Activated T-helper 1 cell treated with anti-CD3 and anti-CD28 coated beads, Interleukin-12 subunit alpha, Interleukin-12 subunit beta, Interleukin-2, Interleukin-4 antibody, amounts not matched to agents 30 ng/mL and 10 ng/mL and 1 ng/mL, durations not matched to agents 14 hours and 24 hours and 36 hours (primary cell): ENCODE measurements at places on chromosomes 4 and X. TPM values are rescaled to one million over a fixed set of nuclear protein-coding genes. Genes with fewer than 3 reads are reported as not detected.

DNA sequence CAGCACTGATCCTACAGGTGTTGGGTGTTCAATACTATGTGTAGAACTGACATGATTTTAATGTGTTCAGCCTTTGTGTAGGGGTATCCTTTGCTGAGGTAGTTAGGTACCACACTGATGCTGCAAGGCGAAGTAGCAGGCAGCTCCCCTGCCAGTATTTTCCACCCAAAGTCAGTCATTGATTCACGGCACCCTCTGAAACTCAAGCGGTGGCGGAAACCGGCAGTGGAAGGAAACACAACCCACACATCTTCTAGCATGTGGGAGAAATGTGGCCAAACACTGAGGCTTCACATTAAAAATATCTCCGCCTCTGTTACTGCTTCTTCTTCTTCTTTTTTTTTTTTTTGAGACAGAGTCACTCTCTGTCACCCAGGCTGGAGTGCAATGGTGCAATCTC is 126.3 kb downstream of the AASDH start:
- H3K27ac ChIP-seq: peak overlapping the region; percentile 22
- peak overlapping the region; percentile 39 for H3K4me3 ChIP-seq
- H3K27me3 ChIP-seq: peaks cover 19% of the 10 kb centered on the region
- peaks cover 32% of the 10 kb centered on the region for H3K4me1 ChIP-seq
- H3K36me3 ChIP-seq: peaks cover 4% of the 10 kb centered on the region

DNA sequence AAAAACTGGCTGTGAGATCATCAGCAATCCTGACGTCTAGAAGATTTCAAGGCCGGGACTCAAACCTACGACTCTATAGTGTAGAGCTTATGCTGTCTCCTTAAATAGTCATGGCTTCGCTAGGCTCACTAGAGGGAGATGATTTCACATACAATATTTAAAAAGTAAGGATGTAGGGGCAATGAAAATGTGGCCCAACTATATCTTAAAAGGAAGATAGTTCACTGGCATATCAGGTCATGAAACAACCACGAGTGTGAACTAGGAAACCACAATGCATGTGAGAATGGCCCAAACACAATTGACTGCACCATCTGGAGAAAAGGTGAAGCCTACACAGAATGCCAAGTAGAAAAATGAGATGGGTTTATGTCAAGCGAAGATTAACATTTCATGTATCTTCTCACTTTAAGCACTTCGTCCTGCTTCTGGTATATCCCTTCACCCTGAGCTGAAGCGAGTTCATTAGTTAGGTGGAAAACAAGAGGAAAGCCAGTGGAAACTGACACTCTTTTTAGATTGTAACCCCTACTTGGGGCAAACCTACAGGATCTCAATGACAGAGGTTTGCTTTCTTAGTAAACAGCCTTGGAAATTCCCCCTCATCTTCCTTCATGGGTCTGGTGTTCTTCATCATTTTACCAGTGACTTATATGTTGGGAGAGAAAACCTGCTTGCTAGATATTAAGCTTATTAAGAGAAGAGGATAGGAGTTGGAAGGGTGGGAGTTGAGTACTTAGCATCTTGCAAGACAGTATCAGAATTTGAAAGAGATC is 17.4 kb downstream of the FAM9C start:
- H3K4me3 ChIP-seq: peak overlapping the region; percentile 15
- DNase-seq: no peak
- peaks cover 9% of the 10 kb centered on the region for H3K36me3 ChIP-seq

DNA sequence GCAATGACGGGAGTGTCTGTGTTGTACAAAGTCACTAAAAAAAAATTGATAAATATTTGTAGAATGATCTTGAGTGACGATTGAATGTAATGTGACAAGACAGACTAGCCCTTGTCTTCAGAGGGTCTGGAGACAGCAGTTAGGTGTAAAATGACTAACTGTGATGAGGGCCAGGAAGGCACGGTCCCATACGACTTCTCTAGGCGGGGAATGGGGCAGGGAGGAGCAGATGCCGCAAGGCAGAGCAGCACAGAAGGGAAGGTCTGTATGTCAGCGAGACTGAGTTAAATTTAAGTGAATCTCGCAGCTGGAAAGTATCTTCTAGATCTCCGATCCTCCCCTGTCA is 405 bp downstream of the CENPE start:
- peaks cover 19% of the 10 kb centered on the region for H3K36me3 ChIP-seq
- H3K4me1 ChIP-seq: peaks cover 23% of the 10 kb centered on the region
- no peak for DNase-seq
- peaks cover 4% of the 10 kb centered on the region for H3K27me3 ChIP-seq
- peak overlapping the region; percentile 88 for H3K4me3 ChIP-seq
- H3K27ac ChIP-seq: peak overlapping the region; percentile 99

DNA sequence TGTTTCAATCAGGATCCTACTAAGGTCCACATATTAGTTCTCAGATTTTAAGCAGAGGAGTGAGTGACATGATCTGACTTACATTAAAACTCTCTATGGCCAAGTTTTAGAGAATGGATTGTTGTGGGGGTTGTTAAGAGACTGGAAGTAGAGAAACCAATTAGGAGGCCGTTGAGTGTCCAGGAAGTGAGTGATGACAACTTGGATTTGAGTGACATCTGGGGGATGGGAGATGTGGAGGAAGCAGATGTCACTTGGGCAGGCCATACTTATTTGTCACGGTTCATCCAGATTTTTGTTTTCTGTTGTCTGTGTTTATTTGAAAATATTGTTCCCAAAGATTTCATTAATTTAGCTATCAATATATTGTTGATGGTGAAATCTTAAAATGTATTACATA is 28.3 kb downstream of the ADD1 start:
- DNase-seq: no peak
- no peaks in the 10 kb centered on the region for H3K27me3 ChIP-seq
- H3K36me3 ChIP-seq: peaks cover 16% of the 10 kb centered on the region
- no peak overlapping the region for H3K4me3 ChIP-seq

GRCh38 chr4:70712150-70712549 is 9.6 kb upstream of the RUFY3 start:
- H3K4me3 ChIP-seq: no peak overlapping the region
- no peak overlapping the region for H3K27ac ChIP-seq
- peaks cover 25% of the 10 kb centered on the region for H3K4me1 ChIP-seq
- no peak for DNase-seq
- no peaks in the 10 kb centered on the region for H3K27me3 ChIP-seq
- H3K36me3 ChIP-seq: peaks cover 2% of the 10 kb centered on the region

DNA sequence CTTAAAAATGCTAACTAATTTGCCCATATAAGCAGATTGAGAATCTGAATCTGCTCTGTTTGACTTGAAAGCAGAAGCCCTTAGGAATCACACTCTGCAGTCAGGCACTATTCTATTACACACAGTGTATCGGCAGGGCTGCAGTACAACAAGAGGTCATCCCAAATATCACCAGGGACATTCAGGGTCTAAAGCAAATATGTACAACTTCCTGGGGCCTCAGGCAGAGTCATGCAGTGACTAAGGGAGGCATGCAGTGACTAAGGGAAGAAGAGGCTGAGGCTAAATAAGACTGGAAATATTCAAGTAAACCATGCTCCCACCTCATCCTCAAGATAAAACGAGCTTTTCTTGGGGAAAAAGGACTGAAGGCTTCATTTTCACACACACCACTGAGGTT is 20.9 kb downstream of the MAPK10 start:
- no peak overlapping the region for H3K27ac ChIP-seq
- no peak overlapping the region for H3K4me3 ChIP-seq

DNA sequence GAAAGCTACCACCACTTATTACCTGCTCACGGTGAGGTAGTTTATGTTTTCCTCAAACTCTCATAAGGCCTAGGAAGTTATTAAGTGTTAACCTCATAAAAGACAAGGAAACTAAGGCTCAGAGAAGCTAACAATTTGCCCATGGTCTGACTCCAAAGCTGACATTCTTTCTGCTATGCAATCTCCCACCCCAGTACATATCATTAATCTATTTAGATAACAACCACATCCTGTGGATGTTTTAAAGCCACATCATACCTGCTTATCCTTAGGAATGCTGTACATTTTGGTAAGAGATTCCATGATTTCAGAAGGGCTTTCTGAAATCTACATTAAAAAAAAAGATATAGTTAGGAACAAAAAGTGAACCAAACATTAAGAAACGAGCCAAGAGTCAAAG is 55.4 kb downstream of the HUWE1 start:
- peaks cover 55% of the 10 kb centered on the region for H3K36me3 ChIP-seq
- DNase-seq: no peak
- no peak overlapping the region for H3K4me3 ChIP-seq
- no peak overlapping the region for H3K27ac ChIP-seq

DNA sequence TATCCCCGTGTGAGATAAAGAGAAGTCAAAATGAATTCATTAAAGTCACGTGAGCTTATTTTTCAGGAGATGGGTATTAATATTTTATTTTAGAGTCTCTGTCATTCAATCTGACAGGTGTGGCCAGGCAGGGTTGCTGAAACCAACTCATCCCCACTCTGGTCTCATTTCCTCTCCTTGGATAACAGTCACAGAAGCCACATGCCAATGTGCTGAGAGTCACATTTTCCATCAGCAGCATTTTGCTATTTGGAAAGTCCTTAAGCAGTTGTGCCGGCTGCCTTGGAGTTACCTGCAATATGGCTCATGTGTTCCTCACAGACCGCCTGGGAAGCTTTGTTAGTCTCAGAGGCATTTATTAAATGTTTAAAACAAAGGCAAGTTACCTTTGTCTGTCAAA is 302.3 kb downstream of the DCHS2 start:
- H3K27me3 ChIP-seq: no peaks in the 10 kb centered on the region
- no peak overlapping the region for H3K27ac ChIP-seq
- H3K4me1 ChIP-seq: no peaks in the 10 kb centered on the region
- no peak for DNase-seq

DNA sequence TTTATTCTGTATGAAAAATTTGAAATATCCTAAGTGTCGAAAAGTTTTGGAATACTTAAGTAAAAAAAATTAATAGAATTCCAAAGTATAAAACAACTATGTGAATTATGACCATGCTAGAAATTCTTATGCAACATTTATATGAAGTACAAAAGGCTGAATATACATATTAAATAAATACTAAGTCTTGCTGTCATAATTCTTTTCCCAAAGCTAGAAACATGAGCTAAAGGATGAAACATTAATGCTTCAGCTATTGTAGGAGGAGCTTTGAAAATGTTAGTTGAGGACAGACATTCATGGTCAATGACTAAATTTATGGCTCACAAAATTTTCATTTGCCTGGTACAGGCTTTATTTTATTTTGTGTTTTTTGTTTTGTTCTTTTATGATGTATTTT is 207.3 kb downstream of the GABRB1 start:
- no peak overlapping the region for H3K27ac ChIP-seq
- no peaks in the 10 kb centered on the region for H3K27me3 ChIP-seq
- no peak overlapping the region for H3K4me3 ChIP-seq
- no peaks in the 10 kb centered on the region for H3K36me3 ChIP-seq
- DNase-seq: no peak
- no peaks in the 10 kb centered on the region for H3K4me1 ChIP-seq

GRCh38 chr4:94454405-94454804 is 2.7 kb downstream of the PDLIM5 start:
- peaks cover 14% of the 10 kb centered on the region for H3K27me3 ChIP-seq
- H3K36me3 ChIP-seq: peaks cover 8% of the 10 kb centered on the region
- H3K4me3 ChIP-seq: no peak overlapping the region
- H3K4me1 ChIP-seq: peaks cover 25% of the 10 kb centered on the region
- no peak overlapping the region for H3K27ac ChIP-seq

- no peaks in the 10 kb centered on the region for H3K27me3 ChIP-seq
- no peaks in the 10 kb centered on the region for H3K4me1 ChIP-seq
- H3K27ac ChIP-seq: no peak overlapping the region
- H3K4me3 ChIP-seq: no peak overlapping the region
These were observed 95.4 kb downstream of the MBNL3 start for GRCh38 chrX:132393485-132393884.

GRCh38 chrX:11474021-11474420 is 180.8 kb downstream of the AMELX start:
- H3K27ac ChIP-seq: no peak overlapping the region
- DNase-seq: no peak
- no peak overlapping the region for H3K4me3 ChIP-seq
- no peaks in the 10 kb centered on the region for H3K4me1 ChIP-seq
- no peaks in the 10 kb centered on the region for H3K36me3 ChIP-seq

- no peaks in the 10 kb centered on the region for H3K36me3 ChIP-seq
- DNase-seq: no peak
- no peaks in the 10 kb centered on the region for H3K27me3 ChIP-seq
- no peaks in the 10 kb centered on the region for H3K4me1 ChIP-seq
- H3K27ac ChIP-seq: no peak overlapping the region
These were observed 344.6 kb upstream of the SPOCK3 start for GRCh38 chr4:167578906-167579305.

- peaks cover 18% of the 10 kb centered on the region for H3K27me3 ChIP-seq
- peaks cover 27% of the 10 kb centered on the region for H3K36me3 ChIP-seq
- DNase-seq: no peak
These were observed 497 bp upstream of the GRPEL1 start for GRCh38 chr4:7068279-7068842.

DNA sequence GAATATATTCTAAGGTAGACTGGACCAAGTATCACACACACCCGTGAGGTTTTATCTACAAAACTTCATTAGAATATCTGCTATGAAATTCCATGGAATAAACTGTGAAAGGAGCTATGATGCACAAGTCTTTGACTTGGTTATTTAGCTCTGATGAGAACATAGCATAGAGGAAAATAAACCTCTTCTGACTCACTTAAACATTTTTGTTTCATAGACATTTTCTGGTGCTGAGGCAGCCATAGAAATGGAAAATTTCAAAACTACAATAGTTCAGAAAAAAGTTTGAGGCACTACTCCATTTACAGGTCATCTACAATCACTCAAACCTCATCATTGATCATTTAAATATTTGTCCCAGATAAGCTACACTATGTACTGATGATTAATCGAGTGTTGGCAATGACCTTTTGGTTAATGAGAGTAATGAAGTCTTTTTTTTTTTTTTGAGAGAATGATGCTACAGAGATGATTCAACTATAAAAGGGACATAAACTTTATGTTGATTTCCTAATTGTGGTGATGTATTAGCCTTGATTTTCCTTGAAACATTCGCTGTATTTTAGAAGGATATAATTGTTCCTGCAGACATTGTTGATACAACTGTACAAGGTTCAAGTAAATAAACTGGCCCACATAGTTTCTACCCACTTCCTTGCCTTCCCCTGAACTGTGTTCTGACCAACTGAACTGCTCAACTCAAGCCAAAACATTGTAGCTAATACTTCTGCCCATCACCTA is 77.5 kb downstream of the AREG start:
- peaks cover 2% of the 10 kb centered on the region for H3K27me3 ChIP-seq
- no peak overlapping the region for H3K27ac ChIP-seq
- no peaks in the 10 kb centered on the region for H3K36me3 ChIP-seq
- no peak for DNase-seq
- no peaks in the 10 kb centered on the region for H3K4me1 ChIP-seq
- H3K4me3 ChIP-seq: no peak overlapping the region

GRCh38 chr4:42235304-42236021 is 83.0 kb upstream of the BEND4 start:
- no peak overlapping the region for H3K4me3 ChIP-seq
- H3K27me3 ChIP-seq: no peaks in the 10 kb centered on the region
- H3K36me3 ChIP-seq: no peaks in the 10 kb centered on the region
- no peak for DNase-seq
- H3K27ac ChIP-seq: no peak overlapping the region
- no peaks in the 10 kb centered on the region for H3K4me1 ChIP-seq

- H3K27me3 ChIP-seq: no peaks in the 10 kb centered on the region
- no peaks in the 10 kb centered on the region for H3K4me1 ChIP-seq
- no peak overlapping the region for H3K4me3 ChIP-seq
- H3K36me3 ChIP-seq: no peaks in the 10 kb centered on the region
- no peak for DNase-seq
These were observed 239.0 kb upstream of the DIAPH2 start for GRCh38 chrX:96445531-96446065.

TMPRSS11D gene
- total RNA-seq: not detected in 2 replicates

TMSB15B gene
- 8.6 and 8.9 TPM in 2 replicates for total RNA-seq

ANAPC4 gene
- 36.0 and 39.9 TPM in 2 replicates for total RNA-seq

CEP135 gene
- 19.3 and 19.9 TPM in 2 replicates for total RNA-seq

ARL9 gene
- 0.13 and 0.32 TPM in 2 replicates for total RNA-seq

UGT2A3 gene
- not detected in 2 replicates for total RNA-seq

STOX2 gene
- not detected in 2 replicates for total RNA-seq

COL4A5 gene
- total RNA-seq: not detected in 2 replicates

RHOXF2B gene
- total RNA-seq: not detected in 2 replicates

VCX3B gene
- total RNA-seq: not detected in 2 replicates

MYOZ2 gene
- not detected in 2 replicates for total RNA-seq
